Mesenteric fat pad (tissue), 1 donor: ENCODE measurements at places on chromosomes 7 and 10. TPM values are rescaled to one million over a fixed set of nuclear protein-coding genes. Genes with fewer than 3 reads are reported as not detected.

- DNase-seq, result no peak
Observed at GRCh38 chr10:59383436-59383835, 21.1 kb upstream of the FAM13C start.

GRCh38 chr10:90179696-90180407, 478.5 kb downstream of the KIF20B start:
- no peak for DNase-seq

- no peak for DNase-seq
Observed at GRCh38 chr10:11242443-11243387, 225.0 kb downstream of the CELF2 start.

The POLR2J gene
- total RNA-seq, result 43.6 TPM
